ENCODE measurements at places on chromosomes 4 and X.

DNA sequence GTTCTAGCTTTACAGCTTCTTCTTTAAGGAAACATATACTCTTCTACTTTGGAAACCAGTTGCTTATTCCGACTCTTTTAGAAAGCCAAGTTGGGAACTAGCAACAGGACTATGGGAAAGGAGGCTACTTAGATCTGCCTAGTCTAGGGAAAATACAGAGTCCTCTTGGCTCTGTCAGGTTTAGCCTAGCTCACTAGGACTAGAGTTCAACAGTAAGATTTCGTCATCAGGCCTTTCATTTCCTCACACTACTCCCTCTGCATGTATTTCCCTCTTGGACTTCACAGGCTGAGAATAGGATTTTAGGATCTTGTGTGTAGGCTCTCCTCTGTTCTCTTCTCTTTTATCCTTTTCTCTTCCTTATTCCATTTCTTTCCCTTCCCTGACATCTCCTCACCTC, 409.8 kb downstream of the AR start:
- no peak for DNase-seq

- no peak for DNase-seq
Measured at GRCh38 chr4:8225706-8226443, 26.8 kb downstream of the SH3TC1 start.

DNA sequence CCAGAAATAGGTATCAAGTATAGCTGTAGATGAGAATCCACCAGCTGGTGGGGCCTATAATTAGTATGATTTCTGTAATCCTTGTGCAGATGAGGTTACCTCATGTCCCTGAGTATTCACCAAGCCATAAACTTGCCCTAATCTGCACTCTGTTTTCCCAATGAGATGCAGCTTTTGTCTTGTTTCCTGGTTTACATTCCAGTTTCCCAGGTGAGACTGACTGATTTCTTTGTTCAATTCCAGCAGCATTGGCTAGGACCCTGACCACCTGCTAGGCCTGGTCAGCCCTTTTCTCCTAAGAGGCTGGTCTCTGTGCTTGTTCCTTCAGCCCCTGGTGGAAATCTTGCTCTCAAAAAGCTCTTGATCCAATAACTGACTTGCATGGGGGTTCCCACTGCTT, 44.6 kb downstream of the GABRB1 start:
- DNase-seq = no peak

DNA sequence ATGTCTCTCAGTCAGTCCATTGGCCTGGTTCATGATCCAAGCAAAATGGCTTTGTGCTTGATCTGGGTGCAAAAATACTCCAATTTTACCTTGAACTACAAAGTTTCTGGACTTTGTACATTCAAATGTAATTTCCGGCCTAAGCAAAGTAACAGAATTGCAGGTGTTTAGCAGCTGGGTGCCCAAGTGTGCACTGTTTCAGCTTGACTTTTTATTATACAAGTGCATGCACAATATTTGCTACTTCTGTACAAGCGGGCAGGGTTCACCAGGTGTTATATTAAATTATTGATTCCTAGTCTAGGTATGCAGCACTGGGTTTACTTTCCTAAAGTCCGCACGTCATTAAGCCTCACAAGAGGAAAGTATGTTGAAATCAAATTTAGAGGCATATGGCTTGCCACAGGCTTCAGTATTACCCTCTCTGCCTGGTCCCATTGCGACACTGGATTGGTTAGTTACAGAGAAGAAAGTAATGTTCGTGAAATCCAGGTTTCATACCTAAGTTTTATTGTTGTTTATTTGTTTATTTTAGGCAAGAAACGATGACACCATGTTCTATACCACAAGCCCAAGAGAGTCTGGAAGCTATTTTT, 376.9 kb upstream of the CTSO start:
- no peak for DNase-seq

DNA sequence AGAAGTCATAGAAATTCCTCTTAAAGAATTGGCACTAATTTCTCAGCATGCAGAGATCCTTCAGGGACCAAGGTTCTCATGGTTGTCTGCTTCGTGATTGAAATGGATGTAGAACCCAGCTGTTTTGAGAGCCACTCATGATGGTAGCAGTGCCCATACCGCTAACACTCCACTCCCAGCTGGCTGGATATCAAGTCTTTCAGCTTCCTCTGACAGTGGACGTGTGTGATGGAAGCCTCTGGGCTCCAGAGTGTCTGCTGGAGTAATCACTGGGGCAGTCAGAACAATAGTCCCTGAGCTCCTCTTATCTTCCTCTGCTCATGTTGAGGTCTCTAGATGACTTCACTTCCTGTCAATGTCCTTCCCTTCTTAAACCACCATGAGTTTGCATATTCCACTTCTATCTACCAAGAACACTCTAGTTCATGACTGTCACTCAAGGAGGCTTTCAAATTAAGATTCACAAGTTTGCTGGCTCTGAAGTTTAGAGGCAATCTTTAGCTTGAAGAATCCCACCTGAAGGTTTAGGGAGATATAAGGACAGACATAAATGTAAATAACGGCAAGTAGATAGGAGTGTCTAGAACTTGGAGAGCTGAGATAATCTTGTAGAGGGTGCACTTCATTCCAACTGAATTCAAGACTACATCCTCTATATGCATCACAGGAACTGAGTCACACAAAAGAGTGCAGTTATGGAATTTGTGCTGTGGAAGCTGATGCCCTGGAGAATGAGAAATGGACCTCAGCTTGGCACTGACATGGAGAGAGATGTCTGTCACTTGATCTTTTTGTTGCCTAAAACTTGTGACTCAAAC, 64.5 kb upstream of the WDR1 start:
- no peak for DNase-seq

DNA sequence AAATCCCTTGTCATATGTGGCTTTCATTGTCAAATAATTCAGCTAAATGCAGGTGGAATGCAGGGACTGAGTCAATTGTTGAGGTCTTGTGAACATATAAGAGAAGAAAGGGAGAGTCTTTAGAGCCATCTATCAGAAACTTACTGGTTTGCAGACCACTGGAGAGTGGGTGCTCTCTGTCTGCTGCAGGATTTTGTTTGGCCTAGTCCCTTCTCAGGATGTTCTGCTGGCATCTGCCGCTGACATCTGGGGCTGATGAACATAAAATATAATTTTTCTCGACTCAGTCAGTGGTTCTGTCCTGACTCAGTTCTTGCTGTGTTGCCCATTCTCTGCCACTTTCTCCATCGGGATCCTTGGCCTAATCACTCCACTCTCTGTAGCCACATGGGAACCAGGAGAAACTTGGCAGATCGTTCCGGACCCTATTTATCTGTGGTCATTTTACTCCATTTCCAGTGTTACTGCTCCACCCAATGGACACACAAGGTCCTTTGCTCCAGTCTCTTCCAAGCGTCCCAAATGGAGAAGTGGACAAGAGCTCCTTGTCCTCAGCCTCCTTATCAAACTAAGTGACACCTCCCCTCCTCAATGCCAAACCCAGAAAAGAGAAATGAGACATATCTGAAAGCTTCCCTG, 436.2 kb downstream of the FAT4 start:
- peak; percentile 27 for DNase-seq

GRCh38 chr4:146643812-146644401, 5.2 kb downstream of the POU4F2 start:
- no peak for DNase-seq

DNA sequence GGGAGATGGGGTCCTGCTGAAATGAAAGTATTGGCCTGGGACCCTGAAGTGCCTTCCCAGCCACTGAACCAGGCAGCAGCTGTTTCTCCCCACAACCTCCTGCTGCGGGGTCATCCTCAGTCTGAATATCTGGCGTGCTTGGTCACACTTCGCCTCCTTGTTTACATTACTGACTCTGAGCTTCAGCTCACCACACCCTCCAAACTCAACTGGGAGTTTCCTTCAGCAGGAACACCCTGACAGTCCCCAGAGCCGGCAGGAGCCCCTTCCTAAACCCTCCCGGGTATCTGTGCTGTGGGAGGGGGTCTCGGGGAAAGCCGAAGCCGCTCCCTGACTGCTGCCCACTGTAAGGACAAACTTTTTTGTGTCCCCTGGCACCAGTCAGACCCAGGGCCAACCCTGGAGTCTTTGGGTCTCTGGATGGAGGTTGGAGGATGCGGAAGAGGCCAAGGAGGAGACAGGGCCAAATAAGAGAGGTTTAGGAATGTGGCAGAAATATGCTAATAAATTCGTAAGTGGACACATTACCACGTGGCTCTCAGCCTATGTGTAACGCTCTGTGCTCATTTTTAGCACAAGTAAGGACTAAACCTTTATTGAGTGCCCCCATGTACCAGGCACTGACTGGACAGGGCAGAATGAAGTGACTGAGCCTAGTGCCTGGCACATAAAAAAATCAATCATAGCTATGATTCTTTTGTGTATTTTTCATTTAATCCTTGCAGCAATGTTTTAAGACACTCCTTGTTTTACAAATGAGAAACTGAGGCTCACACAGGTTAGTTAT, 20.7 kb downstream of the FHDC1 start:
- DNase-seq = no peak

DNA sequence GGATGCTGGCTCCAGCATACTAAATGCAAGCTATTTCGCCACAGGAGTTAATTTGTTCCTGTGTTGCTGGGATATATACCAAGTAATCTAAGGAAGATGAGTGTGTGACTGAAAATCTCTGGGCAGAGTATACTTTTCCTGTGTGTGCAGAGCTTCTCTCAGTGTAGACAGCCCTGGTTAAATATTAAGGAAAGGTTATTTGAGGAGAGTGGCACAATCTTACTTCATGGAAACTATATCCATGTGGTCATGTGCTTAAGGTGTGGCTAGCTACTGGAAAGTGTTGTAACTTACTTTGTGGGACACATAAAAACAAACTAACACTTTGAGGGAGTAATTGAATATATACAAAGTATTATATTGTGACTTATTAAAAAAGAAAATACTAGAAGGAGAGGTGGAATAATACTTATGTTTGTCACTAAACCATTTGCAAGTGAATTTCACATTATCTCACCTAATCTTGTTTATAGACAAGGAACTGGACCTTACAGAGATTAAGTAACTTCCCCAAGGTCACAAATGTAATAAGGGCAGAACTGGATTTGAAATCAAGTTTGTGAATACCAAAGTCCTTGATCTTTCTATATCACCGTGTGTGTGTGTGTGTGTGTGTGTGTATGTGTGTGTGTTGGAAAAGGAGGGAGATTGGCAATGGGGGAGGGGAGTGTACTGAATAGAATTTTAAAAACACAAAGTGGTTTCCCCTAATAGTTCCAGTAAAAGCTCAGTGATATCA, 408.2 kb upstream of the NR3C2 start:
- DNase-seq = no peak

DNA sequence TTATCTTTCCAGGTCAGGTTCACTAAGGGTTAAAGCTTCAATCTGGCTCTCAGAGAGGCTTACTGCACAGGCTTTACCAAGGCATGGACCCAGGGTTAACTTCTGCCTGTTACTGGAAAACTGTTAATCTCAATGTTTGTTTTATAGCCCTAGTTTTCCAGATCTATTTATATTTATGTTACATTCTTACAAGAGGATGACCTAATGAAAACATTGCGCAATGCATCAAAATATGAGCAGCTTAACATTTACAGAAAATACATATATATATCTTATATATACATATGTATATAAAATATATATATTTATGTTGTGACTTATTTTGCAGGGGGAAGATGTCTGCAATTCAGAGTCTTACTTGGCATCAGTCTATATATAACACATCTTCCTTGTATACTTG, 112.3 kb downstream of the PCDH19 start:
- DNase-seq = no peak

DNA sequence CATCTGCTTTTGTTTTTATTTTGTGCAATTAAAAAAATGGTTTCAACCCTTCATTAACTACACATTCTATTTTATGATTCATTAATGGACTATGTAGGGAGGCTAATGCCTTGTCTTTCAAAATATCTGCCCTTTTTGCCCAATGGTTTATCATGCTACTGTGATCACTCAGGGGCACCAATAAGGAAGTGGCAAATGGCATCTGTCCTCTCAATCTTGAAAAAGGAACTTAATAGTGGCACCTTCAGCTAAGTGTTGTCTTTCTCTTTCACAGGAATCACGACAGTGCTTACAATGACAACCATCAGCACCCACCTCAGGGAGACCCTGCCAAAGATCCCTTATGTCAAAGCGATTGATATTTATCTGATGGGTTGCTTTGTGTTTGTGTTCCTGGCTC, 57.1 kb downstream of the COMMD8 start:
- DNase-seq = no peak

DNA sequence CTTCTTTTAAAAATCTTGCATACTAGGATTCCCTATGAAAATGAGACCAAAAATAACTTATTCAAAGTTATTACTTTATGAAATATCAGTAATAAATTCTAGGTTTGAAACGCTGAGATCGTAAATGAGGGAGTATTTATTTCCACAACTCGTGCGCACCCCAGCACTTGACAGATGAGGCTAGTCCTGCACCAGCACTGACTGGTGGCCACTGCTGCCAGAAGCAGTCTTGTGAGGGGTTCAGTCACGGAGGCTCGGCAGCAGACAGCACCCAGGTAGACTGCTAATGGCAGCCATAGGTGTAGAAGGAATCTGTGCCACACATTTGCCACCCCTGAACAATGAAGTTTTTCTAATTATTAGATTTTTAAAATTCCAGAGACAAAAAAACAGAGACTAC, 248.7 kb downstream of the CAMK2D start:
- DNase-seq = no peak

DNA sequence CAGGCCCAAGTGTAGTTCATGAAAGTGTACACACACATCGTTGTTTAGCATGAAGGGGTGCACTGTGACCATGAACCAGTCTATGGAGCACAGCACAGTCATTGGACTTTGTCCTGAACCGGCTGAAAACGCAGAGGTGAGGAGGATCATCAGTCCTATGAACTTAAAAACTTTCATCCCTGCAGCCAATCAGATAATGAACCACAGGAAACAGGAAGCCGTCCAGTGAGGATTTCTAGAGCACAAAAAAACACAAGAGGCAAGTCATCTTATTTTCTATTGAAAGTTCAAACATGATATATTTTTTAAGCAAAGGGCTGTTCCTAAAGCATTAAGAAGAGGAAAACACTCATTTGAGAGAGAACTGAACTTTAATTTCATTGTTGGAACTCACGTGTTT, 91.8 kb downstream of the PLAC1 start:
- DNase-seq = no peak

DNA sequence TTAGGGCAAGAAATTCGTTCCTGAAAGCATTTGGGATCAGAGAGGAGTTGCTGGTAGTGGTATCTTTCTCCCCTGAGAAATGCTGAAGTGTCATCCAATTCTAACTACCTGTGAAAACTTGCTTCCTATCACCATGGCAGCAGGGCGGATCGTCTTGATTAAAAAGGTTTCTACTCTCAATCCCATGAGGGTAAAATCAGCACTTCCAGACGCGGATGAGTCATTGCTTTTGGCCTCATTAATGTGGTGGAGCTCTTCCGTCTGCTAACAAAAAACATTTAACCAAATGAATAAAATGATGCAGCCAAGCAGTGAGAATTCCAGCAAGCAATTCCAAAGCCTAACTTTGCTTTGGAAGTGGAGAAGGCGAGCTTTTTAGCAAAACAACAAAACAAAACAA, 325.6 kb downstream of the CAMK2D start:
- peak; percentile 88 for DNase-seq

GRCh38 chr4:136651932-136652331, 880.4 kb downstream of the PCDH18 start:
- no peak for DNase-seq

GRCh38 chr4:125624951-125625350, 310.2 kb downstream of the FAT4 start:
- DNase-seq = no peak
